ENCODE measurements at places on chromosomes 6 and 20.

DNA sequence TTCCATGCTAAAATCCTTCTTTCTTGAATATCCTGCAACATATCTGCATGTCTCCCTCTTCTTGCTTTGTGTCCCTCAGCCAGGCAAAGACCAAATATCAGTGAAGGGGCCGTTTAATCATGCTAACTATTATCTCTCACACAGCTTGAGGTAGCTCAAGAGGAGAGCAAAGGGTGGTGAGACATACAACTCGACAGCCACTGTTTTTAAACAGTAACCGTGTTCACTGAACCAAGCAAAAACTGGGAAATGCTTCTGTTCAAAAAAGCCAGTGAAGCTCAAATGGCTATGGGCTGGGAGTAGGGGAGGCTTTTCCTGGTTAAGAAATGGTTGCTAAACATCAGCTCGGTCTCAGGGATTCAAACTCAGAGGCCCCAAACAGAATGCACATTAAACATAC is 83.4 kb downstream of the MAP7 start:
- no peak for DNase-seq

- no peak for DNase-seq
Measured at GRCh38 chr6:33577718-33578117, 2.4 kb downstream of the BAK1 start.

GRCh38 chr6:795046-795685 is 102.2 kb upstream of the EXOC2 start:
- no peak for DNase-seq

DNA sequence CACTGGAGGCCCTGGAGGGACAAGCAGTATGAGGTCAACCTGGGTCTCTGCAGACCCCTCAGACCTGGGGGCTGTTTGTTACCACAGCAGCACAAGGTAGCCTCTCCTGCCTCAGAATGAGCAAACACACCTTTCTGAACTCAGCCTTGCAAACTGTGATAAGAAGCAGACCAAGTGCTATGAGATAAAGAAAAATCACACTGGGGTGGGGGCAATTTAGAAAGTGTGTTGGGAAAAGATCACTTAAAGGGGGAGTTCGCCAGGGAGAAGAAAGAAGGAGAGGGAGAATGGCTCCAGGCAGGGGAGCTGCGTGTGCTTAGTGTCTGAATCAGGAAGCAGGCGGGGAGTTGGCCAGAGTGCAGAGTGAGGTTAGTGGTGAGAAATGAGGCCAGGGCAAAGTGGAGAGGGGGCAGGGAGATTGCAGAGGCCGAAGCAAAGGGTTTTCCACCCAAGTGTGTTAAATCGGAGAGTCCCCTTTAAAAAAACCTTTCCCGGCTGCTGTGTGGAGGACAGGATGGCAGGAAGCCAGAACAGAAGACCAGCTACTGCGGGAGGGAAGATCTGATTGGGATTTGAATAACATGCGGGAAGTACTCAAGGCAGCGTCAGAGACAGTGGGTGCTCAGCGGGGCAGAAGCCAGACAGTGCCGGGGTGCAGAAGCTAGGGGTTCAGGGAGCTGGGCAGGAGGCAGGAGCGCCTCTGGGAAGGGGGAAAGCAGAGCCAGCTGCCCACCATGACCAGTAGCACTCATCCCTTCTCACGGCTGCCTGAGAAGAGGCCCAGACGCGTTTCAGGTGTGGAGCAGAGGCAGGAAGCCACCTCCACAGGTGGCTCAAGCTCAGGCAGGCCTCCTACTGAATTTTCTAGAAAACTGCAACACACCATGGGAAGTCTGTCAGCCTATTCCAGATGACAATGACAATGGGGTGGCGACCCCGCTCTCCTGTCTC is 9.0 kb downstream of the ADA start:
- DNase-seq: peak; percentile 67

GRCh38 chr6:156189714-156190113 is 587.5 kb upstream of the ARID1B start:
- DNase-seq: no peak

GRCh38 chr6:159616456-159616855 is 76.6 kb downstream of the SOD2 start:
- DNase-seq: no peak

- DNase-seq: peak; percentile 15
Measured at GRCh38 chr20:20237093-20237959, 130.6 kb upstream of the INSM1 start.

- no peak for DNase-seq
Measured at GRCh38 chr6:110356778-110357177, 1.4 kb downstream of the METTL24 start.

GRCh38 chr6:140181876-140182275 is 807.4 kb upstream of the CITED2 start:
- no peak for DNase-seq

GRCh38 chr6:112466373-112467151 is 119.4 kb downstream of the RFPL4B start:
- no peak for DNase-seq

Data from large intestine (tissue), 12 donors.